ENCODE measurements at places on chromosomes 6 and 20. TPM values are rescaled to one million over a fixed set of nuclear protein-coding genes. Genes with fewer than 3 reads are reported as not detected.

- no peak for ATAC-seq
These were observed 46.9 kb downstream of the AK9 start for GRCh38 chr6:109644131-109644530.

DNA sequence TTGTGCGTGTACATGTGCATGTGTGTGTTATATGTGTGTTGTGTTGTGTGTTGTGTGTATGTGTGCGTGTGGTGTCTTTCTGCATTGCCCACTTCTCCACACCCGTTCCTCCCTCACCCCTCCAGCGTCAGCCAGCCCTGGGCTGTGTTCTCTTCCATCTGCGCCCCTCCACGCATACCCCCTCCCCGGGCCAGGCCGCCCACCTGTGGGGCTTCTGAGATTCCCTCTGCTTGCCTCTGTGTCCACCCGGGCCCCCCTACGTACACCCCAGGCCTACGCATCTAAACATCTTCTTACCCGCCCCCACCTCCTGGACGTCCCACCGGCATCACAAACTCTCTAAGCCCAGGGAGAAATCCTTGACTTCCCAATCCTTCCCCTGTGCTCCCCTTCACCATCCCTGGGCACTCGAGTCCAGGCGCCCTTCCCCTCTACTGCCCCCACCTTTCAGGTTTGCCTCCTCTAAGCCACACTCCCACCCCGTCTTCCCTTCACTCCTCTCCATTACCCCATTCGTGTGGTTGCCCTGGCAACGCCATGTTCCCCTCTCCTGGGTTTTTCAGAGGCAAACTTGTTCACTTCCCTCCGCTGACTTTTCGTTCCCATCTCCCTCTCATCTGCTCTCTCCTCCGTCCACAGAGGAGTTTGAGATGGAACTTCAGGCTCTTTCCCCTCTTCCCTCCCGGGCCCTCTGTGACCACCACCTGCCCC lies 81.7 kb upstream of the NNAT start:
- no peak for ATAC-seq

DNA sequence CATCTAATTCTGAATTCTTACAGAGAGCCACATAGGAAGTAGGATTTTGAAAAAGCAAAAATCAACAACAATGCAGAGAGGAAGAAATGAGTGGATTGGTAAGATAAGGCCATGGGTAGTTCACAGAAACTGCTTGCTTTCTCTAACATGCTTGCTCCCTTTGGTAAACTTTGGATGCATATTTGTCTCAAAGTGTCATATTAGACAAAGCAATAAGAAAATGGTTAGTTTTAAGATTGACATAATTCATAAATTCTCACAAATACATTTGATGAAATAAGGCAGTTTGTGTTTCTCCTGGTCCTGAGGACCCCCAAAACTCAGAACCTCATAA lies 31.7 kb downstream of the UTRN start:
- ATAC-seq = no peak

GRCh38 chr6:121686611-121687023 lies 251.2 kb downstream of the GJA1 start:
- ATAC-seq = no peak

- ATAC-seq = no peak
These were observed 188.9 kb downstream of the NRN1 start for GRCh38 chr6:5817869-5818268.

GRCh38 chr20:37920270-37920669 lies 17.3 kb downstream of the VSTM2L start:
- ATAC-seq = no peak

- ATAC-seq = no peak
These were observed 127.5 kb downstream of the CDKAL1 start for GRCh38 chr6:20661721-20662120.

- ATAC-seq = peak; percentile 79
These were observed 8.9 kb upstream of the QKI start for GRCh38 chr6:163405412-163406309.

DNA sequence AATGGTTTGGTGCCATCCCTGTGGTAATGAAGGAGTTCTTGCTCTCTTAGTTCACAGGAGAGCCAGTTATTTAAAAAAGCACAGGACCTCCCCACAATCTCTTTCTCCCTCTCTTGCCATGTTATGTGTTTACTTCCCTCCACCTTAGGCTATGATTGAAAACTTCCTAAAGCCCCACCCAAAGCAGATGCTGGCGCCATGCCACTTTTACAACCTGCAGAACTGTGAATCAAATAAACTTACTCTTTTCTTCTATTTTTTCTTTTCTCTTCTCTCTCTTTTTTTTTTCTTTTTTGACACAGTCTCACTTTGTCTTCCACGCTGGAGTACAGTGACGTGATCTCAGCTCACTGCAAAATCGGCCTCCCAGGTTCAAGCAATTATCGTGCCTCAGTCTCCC lies 508.4 kb upstream of the EPHA7 start:
- ATAC-seq = no peak

DNA sequence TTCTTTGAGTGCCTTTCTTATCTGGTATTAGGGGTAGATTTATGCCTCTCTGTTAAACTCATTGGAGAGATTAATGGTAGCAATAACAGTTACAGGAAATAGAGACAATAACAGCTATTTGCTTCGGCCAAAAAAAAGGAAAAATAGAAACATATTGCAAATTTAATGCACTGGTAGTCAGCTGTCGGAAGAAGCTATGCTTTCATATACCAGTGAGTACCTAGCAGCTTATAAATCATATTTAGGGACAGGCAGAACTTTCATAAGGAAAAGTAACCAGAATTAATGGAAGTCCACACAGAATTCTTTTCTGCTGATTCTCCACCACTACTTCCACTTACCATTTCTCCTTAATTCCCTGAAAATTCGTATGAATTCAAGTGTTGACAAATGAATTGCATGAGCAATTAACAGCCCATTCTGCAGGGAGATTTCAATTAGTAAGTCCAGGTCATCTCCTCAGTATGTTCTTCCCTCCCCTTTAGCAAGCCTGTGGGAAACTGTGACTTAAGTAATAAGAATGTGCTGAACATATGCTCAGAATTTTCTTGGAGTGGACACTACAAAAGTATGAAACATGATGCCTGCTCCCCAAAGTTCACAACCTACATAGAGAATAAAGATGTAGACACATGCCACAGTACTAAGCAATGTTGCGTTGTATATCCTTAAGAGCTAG lies 196.7 kb upstream of the KCNQ5 start:
- ATAC-seq = no peak

GRCh38 chr20:43750774-43751166 lies 24.0 kb upstream of the GTSF1L start:
- peak; percentile 26 for ATAC-seq

DNA sequence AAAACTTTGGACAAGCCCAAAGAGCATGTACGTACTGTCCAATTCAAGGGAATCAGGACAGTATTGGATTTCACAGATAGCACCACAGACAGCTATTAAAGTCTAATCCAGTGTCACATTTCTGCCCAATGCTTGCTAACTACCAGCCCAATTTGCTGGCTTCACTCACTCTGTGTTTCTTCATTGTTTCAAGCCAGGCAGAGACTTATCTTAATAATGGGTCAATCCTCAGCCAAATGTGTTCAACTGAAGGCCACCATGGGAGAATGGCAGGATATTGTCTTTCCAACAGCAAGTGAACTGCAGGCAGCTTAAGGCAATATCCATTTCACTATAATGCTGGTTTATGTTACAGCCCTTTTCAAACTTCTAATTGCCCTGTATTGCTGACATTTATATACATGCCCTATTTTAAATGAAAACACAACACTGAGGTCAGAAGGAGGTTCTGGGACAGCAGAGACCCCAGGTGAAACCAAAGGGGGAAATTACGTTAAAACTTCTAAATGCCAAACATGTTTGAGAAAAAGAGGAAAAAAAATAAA lies 142.1 kb upstream of the RSPO3 start:
- no peak for ATAC-seq

GRCh38 chr6:169858293-169858934 lies 107.0 kb downstream of the ERMARD start:
- no peak for ATAC-seq

- no peak for ATAC-seq
These were observed 72.2 kb upstream of the MPC1 start for GRCh38 chr6:166454692-166455515.

DNA sequence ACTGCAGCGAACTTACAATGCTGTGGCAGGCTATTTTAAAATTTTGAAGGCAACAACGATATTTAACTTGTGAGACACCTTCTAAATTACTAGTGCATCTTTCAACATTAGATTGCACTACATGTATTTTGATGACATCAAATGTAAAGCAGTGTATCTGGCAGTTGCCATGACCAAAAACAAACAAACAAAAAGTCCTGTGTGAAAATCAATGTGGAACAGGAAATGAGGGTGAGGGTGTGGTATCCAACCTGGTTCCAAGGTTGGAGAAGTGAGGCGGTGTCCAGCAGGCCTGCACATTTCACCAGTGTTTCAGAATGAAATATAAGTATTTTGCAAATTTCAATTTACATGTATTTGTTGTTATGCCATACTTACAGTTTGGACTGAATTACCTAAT lies 112.0 kb downstream of the LAMP5 start:
- ATAC-seq = no peak

DNA sequence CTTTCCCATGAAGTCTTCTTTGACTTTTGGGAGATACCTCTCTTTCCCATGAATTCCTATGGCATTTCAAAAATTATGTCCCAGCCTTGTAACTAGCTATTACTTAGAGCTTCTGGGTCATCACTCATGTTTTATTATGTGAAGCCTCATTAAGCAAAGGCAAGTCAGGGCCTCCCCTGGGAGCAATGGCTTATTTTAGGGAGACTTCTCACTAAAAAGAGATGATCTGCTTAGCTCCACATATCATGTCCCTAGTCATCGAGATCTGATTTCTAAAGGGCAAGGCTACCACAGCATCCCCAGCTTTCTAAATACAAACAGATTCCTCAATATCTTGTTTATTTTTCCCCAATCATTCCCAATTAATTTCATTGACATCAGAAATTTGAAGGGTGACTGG lies 154.0 kb upstream of the MANEA start:
- no peak for ATAC-seq

- ATAC-seq = no peak
These were observed 51.5 kb downstream of the DSTN start for GRCh38 chr20:17621229-17621968.

DNA sequence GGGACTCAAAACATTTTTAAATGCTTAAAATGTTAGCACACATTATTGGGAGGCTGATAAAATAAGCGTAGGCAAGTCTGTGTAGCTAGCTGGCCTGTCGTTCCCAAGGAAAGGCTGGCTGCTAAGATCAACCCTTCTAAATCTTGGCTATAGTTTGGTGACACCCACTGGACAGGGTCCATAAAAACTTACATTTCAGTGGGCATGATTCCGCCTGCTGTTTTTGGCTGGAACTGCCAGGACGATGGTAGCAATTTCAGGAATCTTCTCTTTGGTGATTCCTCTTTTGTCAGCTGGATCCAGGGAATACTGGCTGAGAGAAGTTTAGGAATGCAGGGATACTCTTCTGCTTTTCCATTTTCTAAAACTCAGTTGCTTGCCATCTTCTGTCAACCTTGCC lies 162.2 kb downstream of the NKAIN2 start:
- ATAC-seq = no peak

- peak; percentile 99 for ATAC-seq
These were observed 19.3 kb upstream of the RNGTT start for GRCh38 chr6:88982720-88983119.

GRCh38 chr20:23166563-23166962 lies 80.4 kb upstream of the CD93 start:
- no peak for ATAC-seq

- ATAC-seq = no peak
These were observed 103.7 kb downstream of the PDSS2 start for GRCh38 chr6:107355659-107356058.

- no peak for ATAC-seq
These were observed 6.1 kb downstream of the EDN1 start for GRCh38 chr6:12296255-12296573.

DNA sequence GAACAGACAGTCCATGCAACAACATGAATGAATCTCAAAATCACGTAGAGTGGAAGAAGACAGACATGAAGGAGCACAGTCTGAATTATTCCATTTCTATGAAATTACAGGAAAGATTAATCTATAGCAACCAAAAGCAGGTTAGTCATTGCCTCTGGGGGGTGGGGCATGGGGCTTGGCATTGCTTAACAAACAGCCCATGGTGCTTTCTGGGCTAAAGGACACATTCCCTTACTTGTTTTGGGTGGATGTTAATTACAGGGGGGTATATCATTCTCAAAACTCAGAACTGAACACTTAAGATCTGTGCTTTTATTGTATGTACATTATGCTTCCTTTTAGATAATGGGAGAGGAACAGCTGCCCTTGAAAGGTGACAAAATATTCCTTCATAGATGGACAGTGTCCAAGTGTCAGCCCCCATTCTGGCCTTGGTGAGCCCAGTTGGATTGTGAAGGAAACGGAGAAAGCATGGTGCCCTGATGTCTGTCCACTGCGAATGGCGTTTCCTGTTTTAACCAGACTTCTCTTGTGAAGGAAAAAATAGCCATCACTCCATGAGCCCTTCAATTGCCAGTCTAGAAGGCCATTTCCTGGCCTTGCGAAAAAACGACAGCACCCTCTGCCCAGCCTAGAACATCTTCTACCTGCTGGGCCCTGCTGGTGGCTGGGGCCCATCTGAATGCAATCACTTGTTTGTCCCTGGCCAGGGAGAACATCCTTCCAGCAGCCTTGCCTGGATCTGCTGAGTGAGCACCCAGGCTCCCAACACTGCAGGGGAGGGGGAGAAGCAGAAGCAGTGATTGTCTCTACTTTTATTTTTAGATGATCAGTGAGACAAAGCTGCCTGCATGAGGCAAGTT lies 179.7 kb downstream of the BCAS1 start:
- ATAC-seq = no peak

DNA sequence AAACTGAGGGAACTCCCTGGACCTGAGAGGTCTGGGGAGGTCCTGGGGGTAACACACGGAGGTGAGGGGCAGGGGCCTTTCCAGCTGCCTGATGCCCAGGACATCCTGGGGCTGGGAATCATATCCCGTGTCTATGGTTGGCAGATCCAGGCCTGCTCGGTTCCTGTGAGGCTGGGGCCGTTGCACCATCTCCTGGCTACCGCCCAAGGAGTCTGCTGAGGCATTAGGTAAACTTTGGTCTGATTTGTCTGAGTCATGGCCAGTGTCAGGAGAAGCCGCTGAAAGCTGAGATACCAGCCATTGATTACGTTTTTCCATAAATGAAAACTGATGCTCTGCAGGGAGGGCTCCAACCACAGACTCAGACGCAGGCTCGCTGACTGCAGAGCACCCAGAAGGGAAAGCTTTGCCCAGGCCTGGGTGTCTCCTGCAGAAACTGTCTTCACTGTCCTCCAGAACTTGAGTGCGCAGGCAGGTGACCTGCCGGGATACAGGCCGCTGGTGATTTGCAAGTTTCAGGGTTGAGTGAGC lies 14.2 kb downstream of the TRAF3IP2 start:
- no peak for ATAC-seq

GRCh38 chr6:105859457-105859856 lies 226.7 kb upstream of the PRDM1 start:
- ATAC-seq = no peak

The ZC3H12D gene
- total RNA-seq = 254 TPM

The PBOV1 gene
- total RNA-seq = not detected

The PRRT1 gene
- 0.29 TPM for total RNA-seq

The KIF6 gene
- not detected for total RNA-seq

The MEI4 gene
- not detected for total RNA-seq

The RBBP8NL gene
- total RNA-seq = not detected

The DEFB114 gene
- not detected for total RNA-seq

The CCN5 gene
- total RNA-seq = not detected

The SLC22A1 gene
- 3.7 TPM for total RNA-seq

The SAMD3 gene
- total RNA-seq = 1.4 TPM

The RBM24 gene
- not detected for total RNA-seq

The KIF25 gene
- not detected for total RNA-seq

The MATN4 gene
- total RNA-seq = 0.66 TPM

All from activated T-helper 17 cell treated with anti-CD3 and anti-CD28 coated beads, Interleukin-2, amount 50 U/mL, for 72 hours (primary cell).